Stimulated activated CD4-positive, alpha-beta T cell treated with anti-CD3 and anti-CD28 coated beads, Interleukin-4, amount 100 ng/mL, for 1 hour (primary cell): ENCODE measurements at places on chromosomes 5 and 9.

- no peak for DNase-seq
Observed at GRCh38 chr9:19689328-19690101, 99.3 kb downstream of the SLC24A2 start.

DNA sequence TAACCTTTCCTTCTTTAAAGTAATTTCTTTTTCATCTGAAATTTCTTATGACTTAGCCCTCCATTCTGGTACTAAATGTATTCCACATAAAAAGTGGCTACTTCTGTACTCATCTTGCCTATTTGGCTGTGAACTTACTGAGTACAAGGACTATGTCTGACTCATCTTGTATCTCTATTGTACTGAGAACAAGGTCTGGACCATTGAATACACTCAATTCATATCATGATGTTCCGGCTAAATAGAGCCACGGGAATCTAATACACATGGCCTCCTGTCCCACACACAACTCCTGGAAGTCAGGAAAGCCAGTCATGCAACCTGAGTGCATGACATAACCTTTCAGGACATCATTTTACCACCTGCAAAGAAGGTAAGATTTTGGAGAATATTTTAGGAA, 203.9 kb downstream of the PLK2 start:
- no peak for DNase-seq

GRCh38 chr5:175842506-175842905, 28.9 kb upstream of the CPLX2 start:
- no peak for DNase-seq

DNA sequence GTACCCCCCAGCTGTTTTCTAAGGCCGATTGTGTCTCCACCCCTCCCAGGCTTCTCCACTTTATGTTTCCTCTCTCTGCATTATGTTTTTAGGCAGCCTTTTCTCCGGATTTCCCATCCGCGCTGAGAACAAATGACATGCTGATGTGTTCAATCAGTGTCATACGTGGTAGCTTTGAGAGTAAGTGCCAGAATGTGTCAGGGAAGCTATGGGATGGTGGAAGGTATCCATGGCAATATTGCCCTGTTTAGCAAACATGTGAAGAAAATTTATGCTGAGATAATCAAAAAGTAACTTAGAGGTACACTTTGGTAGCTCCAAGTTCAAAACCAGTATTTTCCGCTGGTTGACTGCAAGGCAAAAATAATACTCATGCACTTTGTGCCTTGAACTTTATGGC, 36.6 kb upstream of the LECT2 start:
- DNase-seq = no peak

DNA sequence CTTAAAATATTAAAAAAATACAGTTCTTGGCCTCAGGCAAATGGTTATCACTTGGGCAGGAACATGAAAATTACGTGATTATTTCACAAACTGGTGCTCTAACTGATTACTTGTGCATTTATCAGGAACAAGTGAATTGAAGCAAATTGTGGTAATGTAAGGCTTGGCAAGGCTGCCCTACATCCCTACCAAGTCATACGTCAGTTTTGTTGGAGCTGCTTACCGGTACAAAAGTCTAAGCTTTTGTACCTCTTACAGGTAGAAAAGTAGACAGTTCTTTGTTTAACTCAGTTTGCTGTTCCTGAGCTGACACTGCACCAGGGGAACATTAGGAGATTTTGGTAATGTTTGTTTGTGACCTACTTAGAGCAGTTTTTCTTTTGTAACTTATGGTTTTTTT, 2.2 kb downstream of the G3BP1 start:
- DNase-seq = no peak

GRCh38 chr9:31912636-31913035, 471.8 kb upstream of the ACO1 start:
- no peak for DNase-seq

DNA sequence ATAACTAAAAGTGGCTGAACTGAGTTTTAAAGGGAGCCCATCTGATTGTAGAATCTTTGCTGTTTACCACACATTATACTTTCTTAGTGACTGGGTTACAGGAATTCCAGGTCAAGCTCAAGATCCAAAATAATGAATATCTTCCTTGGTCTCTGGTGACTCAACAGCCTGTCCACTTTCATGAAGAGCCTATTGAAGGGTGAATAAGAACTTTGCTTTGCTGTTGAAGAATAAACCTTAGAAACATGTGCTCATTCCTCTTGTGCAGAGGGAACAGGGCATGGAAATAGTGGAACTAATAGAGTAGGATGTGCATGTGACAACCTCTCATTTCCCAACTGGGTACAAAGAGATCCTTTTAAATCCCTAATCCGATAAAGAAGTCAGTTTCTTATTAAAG, 21.4 kb downstream of the ALDH1A1 start:
- no peak for DNase-seq

DNA sequence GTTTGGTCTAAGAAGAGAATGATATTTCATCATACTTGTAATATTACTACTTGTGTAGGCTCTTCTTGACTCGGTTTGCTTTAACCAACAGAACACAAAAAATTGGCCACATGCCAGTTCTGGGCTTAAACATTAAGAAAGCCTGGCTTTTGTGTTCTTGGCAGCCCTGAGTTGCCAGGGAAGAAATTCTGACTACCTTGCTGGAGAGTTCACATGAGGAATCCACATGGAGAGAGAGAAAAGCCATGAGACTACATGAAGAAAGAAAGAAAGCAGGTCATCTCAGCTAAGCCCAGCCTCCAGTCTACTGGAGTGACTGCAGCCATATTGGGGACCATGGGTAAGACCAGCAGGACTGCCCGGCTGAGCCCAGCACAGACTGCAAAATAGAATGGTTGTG, 524.8 kb downstream of the RAB3C start:
- no peak for DNase-seq

DNA sequence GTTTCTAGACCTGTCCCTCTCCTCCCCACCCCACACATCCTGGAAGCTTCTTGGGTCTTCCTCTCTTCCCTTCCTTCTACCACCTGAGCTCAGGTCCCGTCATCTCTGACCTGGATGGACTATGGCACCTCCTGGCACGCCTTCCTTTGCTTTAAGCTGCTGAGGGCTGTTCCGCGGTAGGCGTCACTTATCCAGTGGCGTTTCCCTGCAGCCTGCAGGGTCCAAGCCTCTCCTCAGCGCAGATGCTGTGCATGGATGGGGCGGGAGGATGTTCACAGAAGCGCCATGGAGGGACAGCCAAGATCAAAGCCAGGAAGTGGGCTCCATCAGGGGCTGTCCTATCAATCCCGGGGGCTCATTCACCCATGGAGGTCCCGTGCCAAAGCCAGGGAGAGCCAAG, 23.8 kb upstream of the CNOT6 start:
- no peak for DNase-seq

- DNase-seq = peak; percentile 29
Observed at GRCh38 chr5:65172486-65173129, 309.1 kb downstream of the ADAMTS6 start.

GRCh38 chr5:168106008-168106761, 185.3 kb upstream of the WWC1 start:
- no peak for DNase-seq

DNA sequence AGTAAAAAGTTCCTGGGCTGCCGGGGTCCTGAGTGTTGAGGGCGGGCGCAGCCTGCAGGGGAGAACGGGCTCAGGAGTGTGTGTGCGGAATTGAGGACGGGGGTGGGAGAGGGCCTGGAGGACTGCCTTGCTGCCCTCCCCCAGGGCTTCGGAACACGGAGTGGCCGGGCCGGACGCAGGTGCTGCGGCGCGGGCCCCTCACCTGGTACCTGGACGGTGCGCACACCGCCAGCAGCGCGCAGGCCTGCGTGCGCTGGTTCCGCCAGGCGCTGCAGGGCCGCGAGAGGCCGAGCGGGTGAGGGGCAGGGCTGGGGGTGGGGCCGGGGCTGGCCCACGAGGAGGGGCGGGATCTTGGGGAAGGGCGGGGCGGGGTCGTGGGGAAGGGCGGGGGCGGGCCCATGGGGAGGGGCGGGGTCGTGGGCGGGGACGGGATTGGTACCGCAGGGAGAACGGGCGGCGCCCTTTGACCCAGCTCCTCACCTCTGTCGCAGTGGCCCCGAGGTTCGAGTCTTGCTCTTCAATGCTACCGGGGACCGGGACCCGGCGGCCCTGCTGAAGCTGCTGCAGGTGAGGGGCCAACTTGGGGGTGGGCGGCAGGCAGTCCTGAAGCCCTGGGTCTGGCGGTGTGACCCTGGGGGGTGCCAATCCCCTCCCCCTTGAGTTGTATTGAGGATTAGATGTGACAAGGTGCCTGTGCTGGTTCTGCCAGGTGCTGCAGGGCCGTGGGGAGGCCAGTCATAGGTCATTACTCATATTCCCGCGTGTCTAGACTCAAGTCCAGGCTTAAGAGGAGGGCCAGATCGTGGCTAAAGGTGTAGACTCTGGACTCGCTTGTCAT, 7.1 kb downstream of the FPGS start:
- DNase-seq = no peak
